LoVo (cell line): ENCODE measurements at places on chromosomes 11 and 22.

DNA sequence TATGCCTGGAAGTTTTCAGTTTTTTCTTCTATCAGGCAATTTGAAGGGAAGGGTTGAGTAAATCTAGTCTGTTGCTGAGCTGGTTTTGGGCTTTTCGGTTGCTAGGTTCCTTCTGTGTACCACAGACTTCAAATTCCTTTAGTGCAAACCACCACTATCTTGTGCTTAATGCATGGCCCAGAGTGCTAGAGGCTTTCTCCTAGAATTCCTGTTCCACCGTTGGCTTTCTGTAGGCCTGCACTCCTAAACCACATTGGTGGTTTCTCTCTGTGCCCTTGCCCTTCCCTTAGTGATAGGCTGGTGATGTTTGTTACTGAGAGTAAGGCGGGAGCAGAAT, 47.1 kb upstream of the CTSC start:
- no peak for DNase-seq

DNA sequence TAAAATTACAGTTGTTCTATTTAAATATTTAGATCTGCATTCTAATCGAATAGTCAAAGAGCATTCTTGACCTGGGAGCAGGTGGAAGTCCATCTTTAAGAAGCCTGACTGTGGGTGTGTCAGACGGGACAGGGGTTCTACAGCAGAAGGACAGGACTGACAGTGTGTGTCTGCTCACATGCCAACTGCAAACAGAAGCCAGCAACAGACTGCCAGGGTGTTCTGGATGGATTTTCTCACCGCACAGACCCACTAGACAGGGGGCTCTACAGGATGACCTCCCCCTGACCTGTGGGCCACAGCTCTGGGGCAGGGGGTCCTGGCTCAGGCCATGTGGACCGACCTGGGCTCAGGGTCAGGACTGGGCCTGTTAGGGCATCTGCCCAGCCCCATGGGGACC, 22.8 kb upstream of the NAP1L4 start:
- no peak for DNase-seq

GRCh38 chr22:46132830-46133587, 17.3 kb upstream of the PPARA start:
- DNase-seq, result no peak

DNA sequence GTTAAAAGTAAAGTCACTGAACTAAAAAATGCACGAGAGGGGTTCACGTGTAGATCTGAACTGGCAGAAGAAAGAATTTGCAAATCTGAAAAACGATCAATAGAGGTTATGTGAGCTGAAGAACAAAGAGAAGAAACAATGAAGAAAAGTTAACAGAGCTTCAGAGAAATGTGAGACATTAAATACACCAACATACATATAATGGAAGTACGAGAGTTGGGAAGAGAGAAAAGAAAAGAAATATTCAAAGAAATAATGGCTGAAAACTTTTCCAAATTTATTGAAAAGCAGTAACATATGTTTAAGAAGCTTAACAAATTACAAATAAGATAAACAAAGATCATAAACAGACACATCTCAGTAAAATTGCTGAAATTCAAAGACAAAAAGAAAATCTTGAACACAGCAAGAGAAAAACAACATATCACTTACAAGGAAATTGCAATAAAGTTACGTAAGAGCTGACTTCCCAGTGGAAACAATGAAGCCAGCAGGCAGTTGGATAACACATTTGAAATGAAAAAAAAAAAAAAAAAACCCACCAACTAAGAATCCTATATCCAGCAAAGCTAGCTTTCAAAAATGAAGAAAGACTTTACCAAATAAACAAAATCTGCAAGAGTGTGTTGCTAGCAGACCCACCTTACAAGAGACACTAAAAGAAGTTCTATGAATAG, 56.8 kb downstream of the EMSY start:
- no peak for DNase-seq

DNA sequence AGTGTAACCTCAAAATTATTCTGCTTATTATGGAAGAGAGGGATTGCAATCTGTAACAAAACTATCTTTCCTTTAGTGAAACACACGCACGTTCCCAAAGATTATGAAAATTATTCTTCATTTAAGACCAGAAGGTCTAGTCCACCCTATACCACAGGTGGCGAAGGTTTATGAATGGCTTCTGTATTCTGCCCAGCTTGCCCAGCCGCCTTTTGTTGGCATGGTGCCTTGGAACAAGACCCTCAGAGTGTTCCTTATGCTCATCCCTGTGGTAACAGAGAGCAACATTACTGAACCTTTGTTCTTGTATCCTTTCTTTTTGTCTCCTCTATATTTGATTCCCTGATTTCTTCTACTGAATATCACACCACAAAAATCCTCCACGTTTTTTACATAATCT, 116.4 kb downstream of the FAR1 start:
- DNase-seq, result no peak

DNA sequence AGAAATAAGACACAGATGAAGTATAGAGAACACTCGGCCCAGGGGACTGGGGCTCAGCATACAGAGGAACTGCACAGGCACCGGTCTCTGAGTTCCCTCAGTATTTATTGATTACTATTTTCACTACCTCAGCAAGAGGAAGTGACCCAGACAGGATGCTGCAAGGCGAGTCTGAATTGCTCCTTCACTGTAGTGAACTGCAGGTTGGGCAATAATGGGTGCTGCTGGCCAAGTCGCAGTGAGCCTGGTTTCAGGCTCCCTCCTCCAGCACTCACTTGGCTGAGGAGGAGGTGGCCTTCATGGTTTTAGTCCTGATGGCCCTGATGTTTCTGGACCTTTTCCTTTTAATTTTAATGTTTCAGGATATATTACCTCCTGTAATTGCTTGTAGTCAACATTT, 10.4 kb downstream of the OR52K2 start:
- DNase-seq, result no peak

GRCh38 chr11:118437208-118438125, 1.2 kb downstream of the KMT2A start:
- no peak for DNase-seq

GRCh38 chr22:36245805-36246356, 6.6 kb upstream of the APOL2 start:
- no peak for DNase-seq

- no peak for DNase-seq
Measured at GRCh38 chr22:39348909-39349505, 784 bp upstream of the SYNGR1 start.

DNA sequence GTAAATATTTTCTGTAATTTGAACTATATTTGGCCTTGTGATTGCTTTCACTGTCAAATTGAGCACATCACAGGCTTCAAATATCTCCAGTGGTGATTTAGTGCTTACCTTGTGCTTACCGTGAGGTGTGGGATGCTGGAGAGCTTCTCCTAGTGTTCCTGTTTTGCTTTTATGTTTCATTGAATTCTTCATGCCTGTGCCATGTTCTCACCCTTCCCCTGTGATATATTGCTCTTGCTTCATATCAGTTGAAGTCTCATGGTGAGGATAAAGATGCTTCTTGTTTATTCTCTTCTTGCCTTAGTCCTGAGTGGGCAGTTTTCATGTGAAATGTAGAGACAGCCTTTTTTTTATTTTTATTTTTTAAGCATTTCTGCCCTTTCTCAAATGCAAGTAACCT, 198.0 kb upstream of the PDGFD start:
- no peak for DNase-seq

DNA sequence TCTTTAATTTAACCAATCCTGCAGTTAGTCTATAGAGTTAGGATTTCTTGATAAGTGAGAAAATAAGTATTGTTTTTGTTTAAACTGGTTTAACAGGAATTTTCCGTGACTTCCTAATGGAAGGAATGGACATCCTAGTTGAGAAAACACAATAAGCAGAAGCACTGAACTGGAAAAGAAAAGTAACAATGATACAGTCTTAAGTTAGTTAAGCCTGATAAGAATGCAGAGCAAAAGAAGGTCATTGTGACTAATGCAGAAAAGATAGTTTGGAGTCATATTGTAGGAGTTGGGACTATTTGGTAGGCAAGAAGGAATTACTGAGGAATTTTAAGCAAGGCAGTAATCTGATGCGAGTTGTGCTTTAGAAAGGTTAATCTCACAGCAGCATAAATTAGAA, 11.7 kb downstream of the RNF141 start:
- no peak for DNase-seq

- peak; percentile 47 for DNase-seq
Measured at GRCh38 chr22:39598017-39598965, 27.7 kb downstream of the CACNA1I start.

GRCh38 chr22:45120931-45121330, 42.8 kb upstream of the NUP50 start:
- no peak for DNase-seq

GRCh38 chr11:118238421-118238820, 13.6 kb upstream of the JAML start:
- DNase-seq, result no peak

GRCh38 chr11:36139767-36140166, 149.5 kb downstream of the COMMD9 start:
- no peak for DNase-seq

GRCh38 chr11:17991783-17992433, 20.9 kb downstream of the SERGEF start:
- peak; percentile 45 for DNase-seq

- no peak for DNase-seq
Measured at GRCh38 chr22:27434898-27435297, 366.7 kb downstream of the MN1 start.

- no peak for DNase-seq
Measured at GRCh38 chr22:22951035-22951434, 63.4 kb downstream of the IGLL5 start.

GRCh38 chr22:36026741-36027140, 1.9 kb downstream of the RBFOX2 start:
- no peak for DNase-seq

- no peak for DNase-seq
Measured at GRCh38 chr11:93841446-93841845, 9.0 kb downstream of the VSTM5 start.

DNA sequence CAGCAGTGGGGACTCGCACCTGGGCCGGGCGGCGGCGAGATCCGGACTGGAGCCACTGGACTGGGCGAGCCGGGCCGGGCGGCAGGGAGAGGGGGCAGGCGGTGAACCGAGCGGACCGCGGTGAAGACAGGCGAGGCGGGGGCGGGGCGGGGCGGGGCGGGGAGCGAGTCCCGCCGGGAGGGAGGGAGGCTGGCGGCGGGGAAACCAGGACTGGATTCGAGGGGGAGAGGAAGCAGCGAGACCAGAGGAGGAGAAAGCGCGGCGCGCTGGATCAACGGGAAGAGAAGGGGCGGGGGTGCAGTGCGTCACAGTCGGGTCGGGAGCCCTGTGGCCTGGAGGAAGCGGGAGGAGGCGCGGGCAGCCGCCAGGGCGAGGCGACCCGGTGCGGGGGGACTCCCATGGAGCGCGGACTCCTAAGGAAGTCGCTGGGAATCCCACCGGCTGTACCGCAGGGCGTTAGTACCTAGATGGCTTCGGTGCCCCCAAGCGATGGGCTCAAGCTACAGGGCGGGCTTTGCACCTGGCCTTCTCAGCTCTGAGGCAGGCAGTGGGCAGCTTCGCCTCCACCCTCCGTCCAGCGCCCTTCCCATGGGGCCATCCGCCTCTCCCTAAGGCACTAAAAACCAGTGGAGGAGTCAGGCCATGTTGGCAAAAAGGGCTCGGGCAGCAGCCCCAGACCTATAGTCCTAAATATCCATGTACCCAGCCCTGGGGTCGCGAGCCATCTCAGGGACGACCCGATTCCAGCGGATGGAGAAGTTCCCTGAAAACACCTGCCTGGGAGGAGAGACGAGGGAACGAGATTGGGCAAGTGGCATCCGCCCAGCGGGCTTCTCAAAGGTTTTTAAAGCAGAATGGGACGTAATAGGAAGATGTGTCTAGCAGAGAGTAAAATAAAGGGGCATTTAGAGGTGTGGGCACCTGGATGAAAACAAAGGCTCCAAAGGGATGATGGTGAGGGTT, at the start of gene TMEM121B:
TMEM121B (minus strand) TSS at position 128 of the 963 bp plus-strand sequence. CDS start 233 bp downstream, outside the sequence.
- DNase-seq, result peak; percentile 68

GRCh38 chr11:119696378-119697222, 32.4 kb downstream of the NECTIN1 start:
- DNase-seq, result peak; percentile 79

DNA sequence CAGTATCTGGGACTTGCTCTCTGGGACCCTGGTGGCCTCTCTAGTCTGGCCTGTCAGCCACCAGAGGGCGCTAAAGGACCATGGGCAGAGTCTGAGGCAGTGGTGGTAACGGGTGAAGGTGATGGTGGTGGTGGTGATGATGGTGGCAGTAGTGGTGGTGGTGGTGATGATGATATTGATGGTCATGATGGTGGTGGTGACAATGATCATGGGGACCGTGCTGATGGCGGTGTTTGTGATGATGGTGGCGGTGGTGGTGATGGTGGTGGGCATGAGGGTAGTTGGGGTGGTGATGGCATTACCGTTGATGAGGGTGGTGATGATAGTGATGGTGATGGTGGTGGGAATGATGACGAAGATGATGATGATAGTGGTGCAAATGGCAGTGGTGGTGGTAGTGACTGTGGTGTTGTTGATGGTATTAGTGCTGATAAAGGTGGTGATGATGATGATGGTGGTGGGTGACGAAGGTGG, 16.0 kb downstream of the TRPM5 start:
- peak; percentile 65 for DNase-seq

GRCh38 chr22:33639588-33640254, 280.6 kb downstream of the LARGE1 start:
- no peak for DNase-seq

DNA sequence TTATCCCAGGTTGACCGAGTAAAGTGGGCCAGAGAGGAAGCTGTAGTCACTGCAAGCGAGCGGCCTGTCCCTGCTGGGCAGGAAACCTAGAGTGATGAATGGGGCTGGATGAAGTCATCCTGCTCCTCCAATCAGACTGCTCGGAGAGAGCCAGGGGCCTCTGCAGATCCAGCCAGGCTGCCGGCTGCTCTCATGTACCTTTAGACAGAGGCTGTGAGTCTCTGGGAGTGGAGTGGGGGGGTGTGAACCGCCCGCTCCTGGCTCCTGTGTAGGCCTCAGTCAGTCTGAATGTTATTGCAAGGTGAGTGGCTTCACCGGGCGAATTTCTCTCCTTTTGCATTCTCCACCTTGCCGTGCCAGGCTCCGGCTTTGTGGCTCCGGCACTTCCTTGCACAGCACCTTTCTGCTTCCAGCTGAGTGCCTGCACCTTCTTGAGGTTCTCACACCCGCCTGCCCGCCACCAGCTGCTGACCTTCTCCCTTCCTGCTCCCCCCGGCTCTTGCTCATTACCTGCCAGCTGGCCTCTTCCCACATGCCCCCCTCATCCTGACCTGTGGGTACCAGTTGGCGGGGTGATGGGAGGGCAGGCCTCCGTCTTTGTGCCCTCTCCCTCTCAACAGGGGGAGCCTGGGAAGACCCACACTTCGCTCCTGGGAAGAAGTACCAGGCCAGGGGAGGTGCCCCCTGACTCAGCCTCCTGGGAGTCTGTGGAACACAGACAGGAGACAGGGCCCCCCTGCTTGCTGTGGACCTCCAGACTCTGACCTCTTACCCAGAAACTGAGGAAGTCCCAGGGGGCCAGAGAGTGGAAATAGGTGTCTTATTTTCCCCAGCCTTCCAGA, 79.9 kb downstream of the GRAMD1B start:
- no peak for DNase-seq

DNA sequence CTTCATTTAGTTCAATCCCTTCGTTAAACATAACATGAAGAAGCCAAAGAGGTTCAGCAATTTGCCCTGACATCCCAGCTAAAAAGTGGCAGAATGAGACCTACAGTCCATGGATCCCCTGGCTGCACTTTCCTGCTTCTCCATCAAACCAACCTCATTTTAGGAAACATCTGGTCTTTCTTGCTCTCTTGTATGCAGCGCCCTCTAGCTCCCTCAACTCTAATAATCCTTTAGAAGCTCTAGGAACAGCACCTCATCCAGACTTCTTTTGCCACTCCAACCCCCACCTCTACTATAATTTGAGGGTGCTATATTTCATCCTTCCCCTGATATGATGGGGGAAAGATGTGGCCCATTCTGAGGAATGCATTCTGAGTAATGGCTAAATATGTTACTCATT, 7.4 kb downstream of the CNTF start:
- DNase-seq, result peak; percentile 11
